ENCODE measurements at places on chromosomes 12 and 14.

- no peak for DNase-seq
Measured at GRCh38 chr14:33290641-33291040, 352.0 kb downstream of the NPAS3 start.

- DNase-seq: no peak
Measured at GRCh38 chr12:49588721-49589516, 16.5 kb downstream of the FAM186B start.

DNA sequence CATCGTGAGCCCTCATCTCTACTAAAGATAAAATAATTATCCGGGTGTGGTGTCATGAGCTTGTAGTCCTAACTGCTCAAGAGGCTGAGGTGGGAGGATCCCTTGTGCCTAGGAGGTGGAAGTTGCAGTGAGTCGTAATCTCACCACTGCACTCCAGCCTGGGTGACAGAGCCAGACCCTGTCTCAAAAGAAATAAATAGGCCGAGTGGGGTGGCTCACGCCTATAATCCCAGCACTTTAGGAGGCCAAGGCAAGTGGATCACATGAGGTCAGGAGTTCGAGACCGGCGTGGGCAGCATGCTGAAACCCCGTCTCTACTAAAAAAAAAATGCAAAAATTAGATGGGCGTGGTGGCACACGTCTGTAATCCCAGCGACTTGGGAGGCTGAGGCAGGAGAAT, 70.9 kb downstream of the RESF1 start:
- no peak for DNase-seq

- DNase-seq: no peak
Measured at GRCh38 chr14:56554301-56554700, 25.3 kb upstream of the TMEM260 start.

GRCh38 chr12:75632442-75632841, 121.0 kb upstream of the KRR1 start:
- DNase-seq: no peak

GRCh38 chr14:103177376-103177775, 54.1 kb downstream of the TNFAIP2 start:
- no peak for DNase-seq

- DNase-seq: no peak
Measured at GRCh38 chr12:26821212-26821701, 11.7 kb downstream of the ITPR2 start.

DNA sequence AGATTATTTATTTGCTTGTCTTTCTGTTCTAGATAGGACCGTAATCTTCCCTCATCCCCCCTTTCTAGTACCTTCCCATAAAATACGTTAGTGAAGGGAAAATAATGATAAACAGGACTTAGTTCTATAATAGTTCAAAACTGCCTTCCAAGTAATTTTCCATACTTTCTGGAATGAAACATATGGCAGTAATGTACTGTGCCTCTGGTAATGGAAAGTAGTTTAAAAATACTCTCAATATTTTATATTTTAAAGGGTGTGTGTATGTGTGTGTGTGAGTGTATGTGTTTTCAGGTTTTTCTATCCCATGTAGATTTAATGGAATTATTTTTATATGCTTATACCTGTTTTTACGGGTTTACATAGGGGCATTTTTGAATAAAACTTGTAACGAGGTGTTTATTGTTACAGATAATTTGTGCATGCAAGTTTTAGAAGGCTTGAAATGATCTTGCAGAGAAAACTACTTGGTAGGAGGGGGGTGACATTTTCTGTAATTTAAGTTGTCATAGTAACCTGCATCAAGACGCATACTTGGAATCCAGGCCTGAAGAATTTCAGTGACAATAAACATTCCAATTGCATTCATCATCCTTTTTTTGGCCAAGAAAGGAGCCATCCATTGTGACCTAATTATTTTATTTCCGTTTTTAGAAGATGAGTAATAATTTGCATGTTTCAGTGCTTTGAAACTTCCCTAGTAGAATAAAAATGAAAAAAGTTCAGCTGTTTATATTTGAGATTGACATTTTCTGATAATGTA, 38.9 kb downstream of the RASSF8 start:
- no peak for DNase-seq

DNA sequence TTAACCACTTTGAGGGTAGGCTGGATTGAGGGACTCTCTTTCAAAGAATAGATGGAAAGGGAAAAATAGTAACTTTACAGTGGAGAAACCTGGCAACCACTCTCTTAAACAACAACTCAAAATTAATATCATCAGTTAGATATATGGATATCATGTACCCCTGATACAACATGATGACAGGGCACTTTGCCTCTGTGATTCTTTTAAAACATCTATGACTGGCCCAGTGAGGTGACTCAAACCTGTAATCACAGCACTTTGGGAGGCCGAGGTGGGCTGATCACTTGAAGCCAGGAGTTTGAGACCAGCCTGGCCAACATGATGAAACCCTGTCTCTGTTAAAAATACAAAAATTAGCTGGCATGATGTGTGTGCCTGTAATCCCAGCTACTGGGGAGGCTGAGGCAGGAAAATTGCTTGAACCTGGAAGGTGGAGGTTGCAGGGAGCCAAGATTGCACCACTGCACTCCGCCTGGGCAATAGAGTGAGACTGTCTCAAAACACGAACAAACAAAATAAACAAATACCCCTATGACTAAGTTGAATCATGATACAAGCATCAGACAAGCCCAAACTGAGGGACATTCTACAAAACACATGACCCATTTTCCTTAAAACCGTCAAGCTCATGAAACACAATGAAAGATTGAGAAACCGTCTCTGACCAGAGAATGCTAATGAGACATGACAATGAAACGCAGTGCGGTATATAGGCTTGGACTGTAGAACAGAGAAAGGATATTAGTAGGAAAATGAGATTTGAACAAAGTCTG, 26.4 kb upstream of the SLC7A8 start:
- no peak for DNase-seq

DNA sequence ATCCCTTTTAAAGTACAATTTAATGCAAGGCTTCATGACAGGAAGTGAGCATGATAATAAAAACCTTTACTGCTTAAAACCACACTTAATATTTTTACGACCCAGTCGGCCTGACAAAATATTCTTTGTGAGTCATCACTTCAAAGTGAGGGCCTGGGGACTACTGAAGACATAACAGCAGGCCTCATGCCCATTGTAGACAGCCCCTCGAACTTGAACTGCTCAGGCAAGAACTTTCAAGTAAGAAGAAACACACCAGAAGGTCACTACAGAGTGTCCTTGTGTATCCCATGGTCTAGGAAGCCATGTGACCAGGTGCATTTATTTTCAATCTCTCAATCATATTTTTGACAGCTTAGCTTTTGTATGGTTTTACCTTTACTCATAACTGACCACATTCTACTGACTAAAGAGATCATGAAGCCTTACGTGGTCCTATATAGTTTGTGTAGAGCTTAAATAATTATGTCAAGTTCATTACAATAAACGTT, 61.4 kb upstream of the MANSC4 start:
- no peak for DNase-seq

DNA sequence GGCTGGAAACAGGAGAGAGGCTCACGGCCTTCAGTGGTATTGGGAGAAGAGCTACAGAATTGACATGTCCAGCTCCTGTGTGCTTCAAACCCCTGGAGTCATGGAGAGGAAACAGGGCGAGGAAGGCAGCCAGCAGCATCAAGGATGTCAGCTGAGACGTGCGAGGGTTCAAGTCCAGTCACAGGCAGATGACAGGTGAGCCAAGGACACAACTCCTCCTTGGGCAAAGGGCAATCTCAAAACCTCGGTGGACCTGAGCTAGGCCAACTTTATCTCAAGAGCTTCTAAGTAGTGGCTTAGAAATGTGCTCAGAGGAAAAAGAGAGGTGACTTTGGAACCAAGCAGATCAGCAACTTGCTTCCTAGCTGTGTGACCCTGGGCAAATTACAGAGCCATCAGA, 81.6 kb downstream of the TTC9 start:
- DNase-seq: no peak

DNA sequence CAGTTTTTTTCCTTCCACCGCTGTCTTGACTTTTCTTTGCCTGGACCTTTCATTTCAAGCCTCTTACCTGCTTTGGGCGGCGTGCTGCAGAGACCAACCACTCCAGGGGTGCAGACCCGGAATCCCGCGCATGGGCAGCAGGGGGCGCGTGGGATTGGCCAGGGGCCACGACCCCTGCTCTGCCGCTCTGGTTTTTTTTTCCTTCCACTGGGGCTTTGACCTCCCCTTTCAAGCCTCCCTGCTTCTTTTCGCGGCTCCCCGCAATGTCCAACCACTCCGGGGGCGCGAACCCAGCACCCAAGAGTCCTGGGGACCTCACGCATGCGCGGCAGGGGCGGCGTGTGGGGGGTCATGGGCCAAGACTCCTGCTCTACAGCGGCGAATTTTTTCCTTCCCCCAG, 325.1 kb downstream of the ALG10 start:
- DNase-seq: no peak

GRCh38 chr12:2335916-2336315, 283.1 kb downstream of the CACNA1C start:
- no peak for DNase-seq

DNA sequence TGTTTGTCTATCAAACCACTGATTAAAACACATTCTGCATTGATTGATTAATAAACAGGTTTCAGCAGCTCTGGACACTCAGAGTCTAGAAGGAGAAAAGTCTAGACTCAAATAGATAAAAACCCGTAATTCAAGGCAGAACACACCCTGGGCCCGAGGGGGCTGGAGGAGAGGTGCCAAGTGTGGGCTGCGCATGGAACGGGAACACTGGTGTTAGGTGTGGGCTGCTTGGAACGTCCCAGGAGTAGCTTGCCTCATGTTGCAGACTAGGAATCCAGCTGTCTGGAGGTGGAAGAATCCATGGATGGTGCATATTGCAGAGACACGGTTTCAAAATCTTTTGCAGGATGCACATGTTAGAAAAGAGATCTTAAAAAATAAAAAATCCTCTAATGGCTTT, 223.0 kb downstream of the APAF1 start:
- DNase-seq: peak; percentile 32

DNA sequence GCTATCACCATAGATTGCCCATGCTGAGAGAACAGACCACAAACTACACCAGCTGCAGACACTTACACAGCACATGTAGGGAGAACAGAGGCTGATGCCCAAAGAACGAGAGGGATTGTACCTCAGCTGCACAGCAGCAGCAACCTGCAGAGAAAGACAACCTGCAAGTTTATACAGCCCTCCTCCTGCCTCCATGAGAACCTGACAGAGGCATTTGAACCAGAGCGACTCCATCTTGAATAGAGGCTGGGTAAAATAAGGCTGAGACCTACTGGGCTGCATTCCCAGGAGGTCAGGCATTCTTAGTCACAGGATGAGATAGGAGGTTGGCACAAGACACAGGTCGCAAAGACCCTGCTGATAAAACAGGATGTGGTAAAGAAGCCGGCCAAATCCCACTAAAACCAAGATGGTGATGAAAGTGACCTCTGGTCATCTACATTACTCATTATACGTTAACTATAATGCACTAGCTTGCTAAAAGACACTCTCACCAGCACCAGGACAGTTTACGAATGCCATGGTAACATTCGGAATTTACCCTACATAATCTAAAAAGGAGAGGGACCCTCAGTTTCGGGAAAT, 262.4 kb upstream of the HMGA2 start:
- DNase-seq: no peak

DNA sequence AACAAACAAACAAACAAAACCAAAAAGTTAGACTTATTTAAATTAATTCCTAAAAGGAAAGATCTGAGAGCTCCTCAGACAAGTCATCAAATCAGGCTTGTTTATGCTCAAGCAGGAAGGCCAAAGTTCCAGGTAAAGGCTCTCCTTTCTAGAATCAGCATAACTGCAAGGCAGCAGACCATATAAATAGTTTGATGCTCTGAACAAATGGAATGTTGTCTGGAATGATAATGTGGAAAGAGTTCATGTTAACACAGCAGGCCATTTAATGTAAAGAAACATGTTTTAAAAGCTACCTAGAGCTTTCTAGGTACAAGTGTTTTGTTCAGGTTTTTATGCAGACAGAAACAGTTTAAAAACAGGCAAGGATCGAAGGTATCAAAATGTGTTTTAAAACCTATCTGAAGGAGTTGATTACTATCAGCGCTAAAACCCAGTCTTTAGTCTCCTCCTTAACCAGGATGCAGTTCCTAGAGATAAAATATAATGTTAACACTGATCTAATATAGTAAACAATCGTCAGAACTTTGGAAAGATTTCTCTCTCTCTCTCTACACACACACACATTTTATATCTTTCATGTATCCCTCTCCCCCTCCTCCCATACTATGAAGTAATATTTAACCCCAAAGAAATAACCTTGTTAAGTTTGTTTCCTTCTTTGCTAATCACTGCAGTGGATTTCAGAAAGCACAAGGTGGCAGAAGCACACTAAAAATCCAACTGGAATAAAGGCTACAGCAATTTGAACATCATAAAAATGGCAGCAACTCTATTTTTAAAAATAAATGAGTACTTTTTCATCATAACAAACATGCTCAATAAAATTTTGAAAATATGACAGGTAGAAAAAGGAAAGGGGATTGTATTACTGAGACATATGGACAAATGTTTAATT, 135.5 kb downstream of the PAWR start:
- no peak for DNase-seq

GRCh38 chr12:78566456-78566855, 298.1 kb upstream of the SYT1 start:
- no peak for DNase-seq

- no peak for DNase-seq
Measured at GRCh38 chr12:55957106-55957859, 8.6 kb downstream of the PMEL start.

DNA sequence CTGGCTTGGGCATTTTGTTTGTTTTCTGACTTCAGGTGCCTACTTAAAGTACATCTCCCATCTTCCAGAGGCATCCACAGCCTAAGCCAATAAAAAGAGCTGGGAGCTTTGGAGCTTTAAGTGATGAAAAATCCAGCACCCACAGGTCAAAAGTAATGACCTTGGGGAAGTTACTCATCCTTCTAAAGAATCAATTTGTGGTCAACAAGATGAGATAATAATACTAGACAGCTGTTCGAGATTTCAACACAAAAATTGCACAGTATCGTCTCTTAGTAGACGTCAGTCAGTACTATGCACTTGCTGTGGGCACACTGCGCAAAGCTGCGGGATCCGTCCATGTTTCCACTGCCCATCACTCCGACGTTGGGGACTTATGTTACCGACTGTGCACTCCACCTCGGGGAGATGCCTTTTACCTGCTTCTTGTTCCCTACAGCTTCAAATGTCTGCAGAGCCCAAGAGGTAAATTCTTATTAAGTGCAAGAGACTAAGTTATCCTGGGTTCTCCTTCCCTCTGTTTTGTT, 1.3 kb downstream of the ST8SIA1 start:
- DNase-seq: no peak

DNA sequence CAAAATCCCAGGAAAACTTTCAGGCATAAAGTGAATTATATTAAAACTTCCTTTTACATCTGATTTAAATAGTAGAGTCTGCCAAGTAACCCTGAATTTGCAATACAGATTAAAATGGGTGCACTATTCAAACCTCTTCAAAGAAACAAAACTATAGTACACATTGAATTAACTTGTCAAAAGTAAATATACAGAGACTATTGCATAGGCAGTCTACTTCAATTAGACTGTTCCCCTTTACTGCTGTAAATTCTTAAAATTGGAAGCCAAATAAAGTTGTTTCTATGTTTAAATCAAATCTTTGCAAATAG, 7.1 kb downstream of the KRAS start:
- DNase-seq: no peak
